ENCODE measurements at places on chromosomes 7 and 10.

DNA sequence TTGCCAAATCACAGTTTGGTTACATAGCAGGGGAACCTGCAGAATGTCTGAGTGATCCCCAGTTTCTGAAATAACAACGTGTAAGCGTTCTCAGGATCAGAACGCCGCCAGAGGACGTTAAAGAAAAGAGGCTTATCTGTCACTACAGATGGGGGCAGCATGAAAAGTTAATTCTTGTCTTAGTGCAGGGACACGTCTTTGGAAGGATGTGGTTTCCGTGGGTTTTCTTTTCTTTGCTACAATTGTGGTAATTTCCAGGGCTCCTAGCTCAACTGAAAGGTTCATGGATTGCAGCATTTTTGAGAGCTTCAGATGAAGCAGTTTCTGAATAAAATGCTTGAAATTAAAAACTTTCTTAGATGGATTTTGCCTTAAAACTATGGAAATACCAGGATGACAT lies 106.6 kb downstream of the PRKCQ start:
- DNase-seq: no peak

- DNase-seq: no peak
These were observed 5.8 kb downstream of the CDK6 start for GRCh38 chr7:92830532-92831110.

- no peak for DNase-seq
These were observed 88.7 kb downstream of the UBE2H start for GRCh38 chr7:129864042-129864441.

GRCh38 chr7:114086914-114087652 lies 168.3 kb upstream of the PPP1R3A start:
- no peak for DNase-seq

DNA sequence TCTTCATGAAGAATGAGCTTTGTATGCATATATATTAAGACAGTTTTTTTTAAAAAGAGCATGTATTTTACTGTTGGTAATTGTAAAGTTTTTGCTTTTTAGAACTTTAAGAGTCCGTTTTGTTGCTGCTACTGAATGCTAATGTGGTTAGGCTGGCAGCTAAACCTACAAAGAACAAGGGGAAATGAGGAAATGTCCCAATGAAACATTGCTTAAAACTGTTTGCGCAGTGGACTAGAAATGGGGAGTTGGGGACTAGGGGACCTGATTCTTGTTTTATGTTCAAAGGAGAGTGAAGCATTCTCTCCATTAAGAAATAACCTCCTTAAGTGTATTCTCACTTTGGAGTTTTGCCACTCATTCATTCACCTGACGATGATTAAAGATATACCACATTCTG lies 5.7 kb downstream of the NRF1 start:
- no peak for DNase-seq

DNA sequence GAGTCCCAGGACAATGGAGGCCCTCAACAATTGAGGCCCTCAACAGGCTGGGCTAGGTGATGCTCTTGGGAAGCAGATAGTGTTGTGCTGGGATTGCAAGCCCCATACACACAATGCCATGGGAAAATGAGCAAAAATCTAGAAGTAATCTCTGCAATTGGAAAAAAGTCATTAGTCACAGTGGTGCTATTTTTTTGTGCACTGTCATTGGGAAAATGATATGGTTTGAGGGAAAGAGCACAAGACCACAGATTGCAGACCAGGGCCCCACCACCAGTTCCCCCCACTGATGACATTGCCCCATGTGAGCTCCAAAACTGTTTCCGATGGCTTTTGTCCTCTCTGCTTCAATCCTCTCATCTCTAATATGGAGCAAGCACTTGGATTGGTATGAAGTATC lies 1.9 kb downstream of the KCTD7 start:
- no peak for DNase-seq

DNA sequence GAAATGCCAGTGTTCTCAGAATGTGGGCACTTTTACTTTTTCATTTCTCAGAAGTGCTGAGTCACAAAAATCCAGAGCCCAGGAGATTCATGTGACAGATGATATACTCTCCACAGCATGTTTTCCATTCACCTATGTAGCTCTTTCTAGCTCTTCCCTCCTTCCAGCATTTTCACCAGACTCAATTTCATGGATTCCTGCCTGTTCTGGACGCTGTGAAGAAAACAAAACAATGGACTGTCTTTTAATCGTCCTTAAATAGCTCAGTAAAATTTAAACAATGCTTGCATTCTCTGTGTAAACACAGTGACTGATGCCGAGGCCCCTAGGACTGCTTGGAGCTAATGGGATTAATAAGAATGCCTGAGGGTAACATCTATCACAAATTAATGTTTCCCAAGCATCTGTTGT lies 25.5 kb downstream of the ZNF713 start:
- no peak for DNase-seq

DNA sequence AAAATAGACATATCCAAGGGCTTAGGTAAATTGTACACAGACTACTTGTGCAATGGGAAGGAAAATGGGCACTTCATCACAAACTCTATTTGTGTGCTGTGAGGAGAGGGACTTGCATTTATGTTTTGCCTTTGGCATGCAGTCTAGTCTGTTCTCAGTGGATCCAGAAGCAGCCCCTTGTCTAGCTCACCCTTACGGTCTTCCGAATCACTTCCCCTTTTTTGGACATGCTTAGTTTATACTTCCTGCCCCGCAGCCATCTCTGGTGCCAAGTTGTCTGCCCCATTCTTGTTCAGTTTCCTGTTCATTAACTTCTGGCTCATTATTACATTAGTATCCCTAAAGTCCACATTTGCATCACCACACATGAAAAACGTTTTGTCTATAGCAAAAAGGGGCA lies 161.6 kb downstream of the NRCAM start:
- DNase-seq: no peak

All from activated B cell treated with CpG ODN at 0.5 μM for 24 hours (primary cell).